ENCODE measurements at places on chromosomes 4 and X.

- DNase-seq, result no peak
These were observed 147.5 kb downstream of the TSPAN5 start for GRCh38 chr4:98510757-98511517.

DNA sequence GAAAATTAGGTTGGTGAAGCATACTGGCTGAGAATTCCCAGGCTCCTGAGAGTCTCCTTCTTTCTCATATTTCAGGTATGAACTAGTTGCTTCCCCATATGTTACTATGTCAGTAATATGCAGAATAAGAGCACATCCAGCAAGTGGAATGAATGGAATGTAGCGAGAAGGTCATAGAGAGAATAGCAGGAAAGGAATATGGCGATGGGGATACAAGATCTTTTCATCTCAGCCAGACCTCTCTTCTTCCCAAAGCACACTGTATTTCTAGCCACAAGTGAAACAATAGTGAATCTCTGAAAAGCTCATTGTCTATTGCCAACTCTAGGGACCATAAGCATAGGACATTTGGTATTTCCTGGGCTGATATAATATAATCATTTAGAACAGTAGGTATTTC lies 54.6 kb upstream of the MMAA start:
- DNase-seq, result no peak

- DNase-seq, result peak; percentile 12
These were observed at the start of gene PRSS12 for GRCh38 chr4:118352843-118353533. PRSS12 (minus strand) TSS chr4:118353003; CDS start chr4:118352720, 283 bp downstream.

GRCh38 chr4:793941-794621 lies 31.8 kb downstream of the CPLX1 start:
- no peak for DNase-seq

GRCh38 chrX:3811331-3812311 lies 98.2 kb upstream of the PRKX start:
- DNase-seq, result peak; percentile 46

DNA sequence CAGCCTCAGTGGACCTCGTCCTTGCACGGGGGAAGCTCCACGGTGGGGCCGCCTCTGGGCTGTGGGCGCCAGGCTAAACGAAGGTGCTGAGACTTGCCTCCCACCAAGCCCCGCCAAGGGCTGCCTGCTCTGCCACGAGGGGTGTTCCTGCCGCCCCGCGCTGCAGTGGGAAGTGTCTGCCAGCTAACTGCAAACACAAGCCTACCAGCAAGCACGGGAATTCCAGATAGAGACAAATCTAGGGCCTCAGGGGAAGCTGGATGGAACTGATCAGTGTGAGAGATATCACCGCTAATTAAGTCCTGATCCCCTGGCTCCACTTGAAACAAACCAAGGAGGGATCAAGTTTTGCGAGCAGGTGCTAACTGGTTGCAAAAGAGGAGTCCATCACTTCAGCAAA lies 181.6 kb upstream of the LEF1 start:
- DNase-seq, result no peak

DNA sequence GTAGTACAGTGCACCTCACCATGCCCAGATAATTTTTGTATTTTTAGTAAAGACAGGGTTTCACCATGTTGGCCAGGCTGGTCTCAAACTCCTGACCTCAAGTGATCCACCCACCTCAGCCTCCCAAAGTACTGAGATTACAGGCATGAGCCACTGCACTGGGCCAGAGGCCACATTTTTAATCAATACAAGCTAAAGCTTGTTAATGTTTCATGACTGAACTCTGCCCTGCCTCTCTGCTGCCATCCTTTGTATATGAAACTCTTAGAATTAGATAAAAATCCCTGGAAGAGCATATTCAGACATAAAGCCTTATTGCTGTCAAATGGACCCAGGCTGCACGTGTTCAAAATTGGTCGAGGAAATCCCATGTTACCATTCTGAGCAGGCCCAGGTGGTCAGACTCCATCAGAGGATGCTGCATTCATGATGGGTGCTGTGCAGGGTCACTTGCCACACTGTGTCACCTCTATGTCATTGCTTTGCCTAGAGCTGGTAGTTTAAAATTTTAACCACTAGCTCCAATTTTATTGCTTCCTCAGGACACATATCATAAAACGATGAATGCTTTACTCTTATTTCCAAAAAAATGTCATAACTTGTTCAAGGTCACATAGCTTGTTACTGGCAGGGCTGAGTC lies 45.2 kb downstream of the LNX1 start:
- DNase-seq, result no peak

GRCh38 chr4:21884615-21885014 lies 64.0 kb downstream of the KCNIP4 start:
- no peak for DNase-seq

- no peak for DNase-seq
These were observed 7.1 kb downstream of the CPZ start for GRCh38 chr4:8599657-8600056.

- DNase-seq, result no peak
These were observed 21.2 kb downstream of the FGFBP1 start for GRCh38 chr4:15917297-15917696.

DNA sequence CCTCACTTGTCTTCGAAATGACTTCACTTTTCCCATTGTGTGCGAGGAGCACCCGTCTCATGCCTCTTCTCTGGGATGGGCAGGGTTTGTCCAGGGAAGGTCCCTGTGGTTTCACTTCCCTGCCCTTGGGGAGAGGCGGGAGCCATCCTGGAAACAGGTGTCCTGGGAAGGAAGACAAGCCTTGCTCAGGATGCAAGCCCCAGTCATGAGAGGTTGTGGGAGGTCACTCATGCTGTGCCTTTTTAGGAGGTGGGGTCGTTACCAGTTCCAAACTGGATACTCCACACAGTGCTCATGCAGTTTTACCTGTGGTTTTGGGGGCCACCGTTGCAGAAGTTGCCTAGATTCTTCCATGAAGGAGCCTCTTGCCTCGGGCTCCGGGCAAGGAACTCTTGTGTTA lies 3.8 kb downstream of the RGS12 start:
- DNase-seq, result no peak

DNA sequence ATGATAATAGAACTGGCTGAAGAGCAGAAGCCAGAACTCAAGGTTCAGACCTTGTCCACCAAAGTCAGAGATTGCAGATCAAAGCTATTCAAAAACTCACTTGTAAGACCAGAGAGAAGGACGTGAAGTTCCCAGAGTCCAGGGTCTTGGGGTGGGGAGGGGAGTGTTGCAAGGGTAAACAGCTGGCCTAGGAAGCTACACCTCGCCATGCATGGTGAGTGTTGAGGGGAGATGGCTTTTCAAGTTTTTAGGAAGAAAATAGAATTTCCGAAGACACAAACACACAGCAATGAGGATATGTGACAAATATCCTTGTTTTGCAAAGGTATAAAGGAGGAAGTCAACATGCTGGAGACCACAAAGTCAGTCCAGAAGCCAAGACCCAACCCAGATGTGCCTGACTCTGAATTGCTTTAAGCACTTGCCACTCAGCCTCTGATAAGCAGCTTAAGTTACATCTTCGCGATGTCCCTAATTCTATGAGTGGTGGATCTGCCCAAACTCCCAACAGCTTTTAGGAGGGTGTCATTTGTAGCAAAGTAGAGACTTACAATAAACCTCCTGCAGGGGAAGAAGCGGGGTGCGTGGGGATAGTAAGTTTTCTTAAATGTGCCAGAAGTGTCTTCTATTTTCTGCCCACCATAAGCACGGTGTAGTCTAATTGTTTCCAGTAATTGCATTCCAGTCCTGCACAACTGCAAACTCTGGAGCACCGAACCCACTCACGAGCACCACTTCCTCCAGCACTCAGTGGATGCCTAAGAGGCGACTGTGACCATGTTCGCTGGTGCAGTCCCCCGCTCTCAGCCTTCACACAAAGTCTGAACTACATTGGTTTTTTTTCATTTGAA lies 26.5 kb downstream of the HAND2 start:
- no peak for DNase-seq

GRCh38 chrX:48890296-48890925 lies 7.2 kb downstream of the TIMM17B start:
- no peak for DNase-seq

Measured in effector CD4-positive, alpha-beta T cell (primary cell).